ENCODE measurements at places on chromosomes 7 and 10. TPM values are rescaled to one million over a fixed set of nuclear protein-coding genes. Genes with fewer than 3 reads are reported as not detected.

The ACBD7 gene
- polyA plus RNA-seq = 5.5 TPM

The OR9A2 gene
- polyA plus RNA-seq = not detected

The HOXA10 gene
- polyA plus RNA-seq = 131 TPM

The UBN2 gene
- 26.3 TPM for polyA plus RNA-seq

The PNLIPRP2 gene
- not detected for polyA plus RNA-seq

The PGAM2 gene
- polyA plus RNA-seq = 2.2 TPM

The CFAP69 gene
- 17.3 TPM for polyA plus RNA-seq

The SFTPD gene
- polyA plus RNA-seq = 2.0 TPM

The GPR15LG gene
- 0.22 TPM for polyA plus RNA-seq

The STMP1 gene
- polyA plus RNA-seq = 79.4 TPM

The H2BK1 gene
- polyA plus RNA-seq = not detected

The NPC1L1 gene
- polyA plus RNA-seq = 2.4 TPM

The GRM3 gene
- 0.10 TPM for polyA plus RNA-seq

- no peak for DNase-seq
Observed at GRCh38 chr10:42755028-42755451, 27.6 kb upstream of the BMS1 start.

DNA sequence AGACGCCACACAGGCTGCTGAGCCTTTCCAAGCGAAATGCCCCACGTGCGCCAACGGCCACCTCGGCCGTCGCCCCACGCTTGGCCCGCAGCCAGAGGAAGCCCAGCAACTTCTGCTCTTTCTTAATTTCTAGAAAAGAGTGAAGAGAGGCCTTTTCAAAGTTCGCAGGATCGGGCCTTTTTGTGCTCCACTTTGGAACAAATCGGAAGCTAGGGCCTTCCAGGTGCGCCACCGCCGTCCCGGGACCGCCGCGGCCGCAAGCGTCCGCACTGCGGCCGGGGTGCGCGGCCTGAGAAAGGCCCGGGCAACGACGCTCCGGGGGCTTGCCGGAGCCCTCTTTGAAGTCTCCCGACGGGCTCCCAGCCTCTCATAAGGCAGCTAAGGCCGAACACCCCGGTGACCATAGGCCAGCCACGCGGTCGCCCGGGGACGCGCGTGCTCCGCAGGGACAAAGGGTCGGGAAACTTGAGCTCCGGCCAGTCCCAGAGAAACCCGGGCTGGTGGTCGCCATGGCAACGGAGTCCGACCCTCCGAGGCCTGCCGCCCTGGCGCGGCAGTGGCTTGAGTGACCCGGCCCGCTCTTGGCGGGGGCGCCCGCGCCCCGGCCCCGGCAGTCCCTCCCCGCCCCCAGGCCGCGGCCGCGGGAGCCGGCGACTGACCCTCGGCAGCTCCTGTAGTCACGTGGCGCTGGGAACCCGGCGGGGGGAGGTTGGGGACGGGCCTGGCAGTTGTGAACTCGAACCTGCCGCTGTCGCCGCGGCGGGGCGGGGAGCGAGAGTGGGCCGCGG lies at the start of gene REPIN1:
Gene REPIN1, plus strand, starts transcription at position 727 of the 788 bp plus-strand sequence. CDS start 890 bp downstream, outside the sequence.
- DNase-seq = no peak

DNA sequence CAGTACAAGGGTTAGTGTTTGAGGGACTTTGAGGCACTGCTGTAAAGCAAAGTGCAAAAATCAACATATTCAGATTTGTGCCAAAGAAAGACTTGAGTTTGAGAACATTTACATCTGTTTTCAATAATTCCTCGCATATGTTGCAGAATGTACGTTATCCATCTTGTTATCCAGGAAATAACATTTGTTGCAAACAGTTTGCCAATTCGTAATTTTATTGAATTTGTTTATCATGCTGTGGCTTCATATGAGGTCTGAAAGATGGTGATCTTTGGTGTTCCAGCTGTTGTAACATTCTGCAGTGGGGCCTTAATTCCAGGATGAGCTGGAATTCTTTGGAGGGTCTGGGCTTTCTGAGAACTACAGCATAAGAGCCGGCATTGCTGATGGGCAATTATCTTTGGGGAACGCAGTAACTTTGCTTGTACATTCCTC lies 396.2 kb downstream of the LRMDA start:
- no peak for DNase-seq

DNA sequence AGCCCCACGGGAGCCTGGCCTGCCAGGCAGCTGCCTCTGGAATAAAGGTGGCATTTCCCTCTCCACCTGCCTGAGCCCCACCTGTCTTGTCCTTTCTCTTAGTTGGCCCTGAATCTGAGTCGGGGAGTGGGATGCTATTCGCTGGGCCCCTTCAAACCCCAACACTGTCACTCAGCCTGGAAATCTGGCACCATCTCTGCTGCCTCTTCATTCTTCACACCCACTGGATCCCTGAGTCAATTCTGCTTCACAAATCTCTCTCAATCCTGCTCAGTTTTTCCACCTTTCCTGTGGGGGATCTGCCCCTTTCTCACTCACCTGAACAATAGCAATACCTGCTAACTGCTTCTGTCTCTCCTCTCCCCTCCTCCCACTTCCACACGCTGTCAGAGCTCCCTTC lies 10.6 kb downstream of the CRTAC1 start:
- no peak for DNase-seq

GRCh38 chr7:19405541-19405940 lies 260.3 kb upstream of the FERD3L start:
- no peak for DNase-seq

- DNase-seq = no peak
Observed at GRCh38 chr10:93364966-93365365, 117.2 kb downstream of the MYOF start.

DNA sequence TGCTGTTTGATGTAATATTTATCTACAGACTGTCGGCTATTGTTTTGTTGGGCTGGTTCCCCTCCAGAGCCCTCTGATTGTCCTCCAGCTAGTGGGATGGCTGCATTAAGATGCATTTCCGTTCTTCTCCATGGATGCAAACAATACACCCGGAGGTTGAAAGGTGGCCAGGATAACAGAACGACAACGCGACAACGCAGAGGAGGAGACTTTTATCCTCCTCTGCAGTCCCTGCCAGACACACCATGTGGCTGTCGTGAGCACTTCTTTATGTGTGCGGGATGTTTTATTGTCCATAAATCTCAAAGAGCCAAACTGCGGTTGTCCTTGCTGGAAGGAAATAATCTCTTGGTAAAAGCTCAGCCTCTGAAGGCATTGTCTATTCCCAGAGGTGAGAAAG lies 39.1 kb upstream of the TCERG1L start:
- DNase-seq = no peak

GRCh38 chr7:16747102-16747501 lies 6.5 kb upstream of the TSPAN13 start:
- DNase-seq = no peak

- DNase-seq = no peak
Observed at GRCh38 chr10:126263006-126263676, 125.1 kb downstream of the ADAM12 start.

DNA sequence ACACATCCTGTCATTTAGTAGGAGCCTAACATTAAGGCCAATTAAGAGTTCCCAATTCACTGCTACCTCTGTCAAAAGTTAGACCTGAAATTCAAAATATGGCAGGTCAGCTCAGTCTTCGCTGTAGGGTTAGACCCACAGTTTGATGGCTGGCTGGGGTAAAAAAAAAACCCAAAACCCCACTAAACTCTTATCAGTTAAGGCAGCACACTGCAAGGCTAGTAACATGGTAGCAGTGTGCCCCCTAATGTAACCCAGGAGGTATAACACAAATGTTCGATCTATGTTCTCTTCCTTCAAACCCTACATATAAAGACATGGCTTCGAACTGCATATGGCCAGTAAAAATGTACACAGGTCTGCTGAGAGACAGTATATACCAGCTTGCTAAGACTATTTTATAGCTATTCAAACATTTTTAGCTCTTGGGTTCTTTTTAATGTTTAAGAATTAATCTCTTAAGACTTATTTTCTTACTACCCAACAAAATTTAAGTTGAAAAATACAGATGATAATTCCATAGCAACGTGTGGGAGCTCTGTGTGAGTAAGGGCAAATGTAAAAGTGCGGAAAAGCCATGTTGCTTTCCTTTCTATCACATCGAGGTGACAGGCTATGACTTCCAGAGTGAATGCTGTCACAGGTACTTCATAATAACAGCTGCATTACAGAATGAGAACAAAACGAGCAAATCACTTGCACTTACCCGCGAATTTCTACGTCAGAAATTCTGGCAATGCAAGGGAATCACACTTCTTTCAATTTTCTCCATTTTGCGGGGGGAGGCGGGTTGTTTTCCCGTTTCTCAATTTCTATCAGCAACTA lies 168.4 kb upstream of the IMMP2L start:
- DNase-seq = no peak

DNA sequence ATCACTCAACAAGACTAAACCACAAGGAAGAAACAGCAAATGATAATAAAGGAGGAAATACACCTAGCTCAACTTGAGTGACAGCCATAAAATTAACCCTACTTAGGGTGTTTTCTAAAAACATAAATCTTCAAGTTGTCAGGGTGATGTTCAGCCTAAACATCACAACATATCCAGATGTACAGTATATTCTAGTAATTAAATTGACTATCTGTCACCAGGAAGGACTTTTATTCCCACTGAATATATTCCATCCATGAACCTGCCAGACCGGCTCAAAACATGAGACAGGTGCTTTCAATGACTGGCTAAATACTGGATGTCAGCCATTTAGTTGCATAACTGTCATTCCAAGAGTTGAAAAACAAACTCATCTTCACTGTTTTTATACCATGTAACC lies 298.1 kb upstream of the NEBL start:
- no peak for DNase-seq

DNA sequence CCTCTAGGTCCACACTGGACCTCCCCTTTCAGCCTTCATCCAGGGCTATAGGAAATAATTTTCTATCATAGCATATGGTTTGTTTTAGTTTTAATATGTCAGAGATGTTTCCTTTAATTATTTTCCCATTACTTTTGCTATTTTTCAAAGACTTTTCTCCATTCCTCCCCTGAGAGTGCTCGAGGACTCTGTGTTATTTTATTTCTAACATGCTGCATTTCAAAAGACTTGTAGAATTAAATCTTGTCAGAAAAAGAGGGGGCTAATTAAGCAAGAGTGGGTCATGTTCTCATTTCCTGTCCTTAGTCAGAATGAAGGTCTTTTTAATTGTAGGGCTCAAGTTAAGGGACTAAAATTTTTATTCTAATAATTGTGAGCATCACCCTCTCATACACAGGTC lies 71.6 kb upstream of the CTTNBP2 start:
- no peak for DNase-seq

- DNase-seq = no peak
Observed at GRCh38 chr10:34570887-34571286, 244.2 kb downstream of the PARD3 start.

DNA sequence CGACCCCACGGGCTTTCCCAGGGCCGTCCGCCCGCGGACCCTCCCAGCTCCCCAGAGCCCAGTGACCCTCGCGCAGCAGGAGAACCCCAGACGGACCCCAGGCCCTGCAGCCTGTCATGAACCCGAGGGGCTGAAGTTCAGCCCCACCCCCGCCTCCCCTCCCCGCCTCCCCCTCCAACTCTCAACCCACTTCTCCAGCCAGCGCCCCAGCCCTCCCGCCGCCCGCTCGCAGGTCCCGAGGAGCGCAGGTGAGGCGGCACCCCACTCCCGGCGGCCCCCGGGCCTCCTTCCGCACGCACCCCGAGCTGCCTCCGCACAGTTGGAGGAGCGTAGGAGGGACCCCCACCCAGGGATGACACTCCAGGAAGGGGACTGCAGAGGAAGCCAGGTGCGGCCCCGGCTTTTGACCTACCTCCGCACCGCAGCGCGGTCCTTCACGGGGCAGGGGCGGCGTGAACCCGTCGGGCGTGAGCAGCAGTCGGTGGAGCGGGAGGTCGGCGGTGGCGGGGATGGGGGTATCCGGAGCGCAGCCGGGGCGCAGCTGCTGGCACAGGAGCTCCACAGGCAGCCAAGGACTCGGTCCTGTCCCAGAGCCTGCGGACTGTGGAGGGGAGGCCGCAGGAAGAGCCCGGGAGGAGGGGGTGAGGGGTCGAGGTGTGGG lies at the start of gene TMEM176A:
Gene TMEM176A, plus strand, starts transcription at position 189 of the 661 bp plus-strand sequence. CDS start 782 bp downstream, outside the sequence.
- DNase-seq = no peak

- DNase-seq = no peak
Observed at GRCh38 chr7:156334636-156335035, 305.9 kb upstream of the RNF32 start.

- no peak for DNase-seq
Observed at GRCh38 chr7:33813331-33813730, 92.0 kb upstream of the BMPER start.

- no peak for DNase-seq
Observed at GRCh38 chr10:112217386-112218035, 33.9 kb upstream of the GPAM start.

GRCh38 chr10:116043861-116044260 lies 229.1 kb downstream of the GFRA1 start:
- DNase-seq = no peak

DNA sequence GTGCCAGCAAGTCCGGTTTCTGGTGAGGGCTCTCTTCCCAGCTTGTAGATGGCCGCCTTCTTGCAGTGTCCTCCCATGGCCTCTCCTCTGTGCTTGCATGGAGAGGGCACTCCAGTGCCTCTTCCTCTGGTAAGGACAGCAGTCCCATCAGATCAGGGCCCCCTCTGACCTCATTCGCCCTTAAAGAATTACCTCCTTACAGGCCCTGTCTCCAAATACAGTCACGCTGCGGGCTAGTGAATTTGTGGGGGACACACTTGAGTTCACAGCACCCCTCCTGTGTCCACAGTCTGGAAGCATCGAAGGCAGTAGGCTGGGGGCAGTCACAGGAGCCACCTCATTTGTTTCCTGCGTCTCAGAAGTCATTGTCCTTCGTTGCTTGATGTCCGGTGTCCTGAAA lies 54.6 kb downstream of the LHPP start:
- DNase-seq = no peak

DNA sequence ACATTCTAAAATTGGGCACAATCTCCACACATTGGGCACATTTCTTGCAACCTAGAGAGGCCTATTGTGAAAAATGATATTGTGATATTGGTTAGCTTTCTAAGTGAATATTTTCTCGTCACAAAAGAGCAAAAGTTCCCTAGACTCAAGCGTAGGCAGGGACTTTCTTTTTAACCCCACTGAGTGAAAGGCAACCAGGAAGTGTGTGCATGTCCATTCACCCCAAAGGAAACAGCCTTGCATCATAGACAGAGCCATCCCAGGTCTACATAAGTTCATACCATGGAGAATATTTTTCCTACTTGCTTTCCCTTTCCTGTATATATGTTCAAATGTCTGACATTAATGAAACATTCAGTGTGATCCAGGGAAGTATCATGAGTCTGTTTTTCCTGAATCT lies 84.2 kb upstream of the AGBL3 start:
- no peak for DNase-seq

- DNase-seq = no peak
Observed at GRCh38 chr10:17503795-17504194, 49.4 kb upstream of the ST8SIA6 start.

DNA sequence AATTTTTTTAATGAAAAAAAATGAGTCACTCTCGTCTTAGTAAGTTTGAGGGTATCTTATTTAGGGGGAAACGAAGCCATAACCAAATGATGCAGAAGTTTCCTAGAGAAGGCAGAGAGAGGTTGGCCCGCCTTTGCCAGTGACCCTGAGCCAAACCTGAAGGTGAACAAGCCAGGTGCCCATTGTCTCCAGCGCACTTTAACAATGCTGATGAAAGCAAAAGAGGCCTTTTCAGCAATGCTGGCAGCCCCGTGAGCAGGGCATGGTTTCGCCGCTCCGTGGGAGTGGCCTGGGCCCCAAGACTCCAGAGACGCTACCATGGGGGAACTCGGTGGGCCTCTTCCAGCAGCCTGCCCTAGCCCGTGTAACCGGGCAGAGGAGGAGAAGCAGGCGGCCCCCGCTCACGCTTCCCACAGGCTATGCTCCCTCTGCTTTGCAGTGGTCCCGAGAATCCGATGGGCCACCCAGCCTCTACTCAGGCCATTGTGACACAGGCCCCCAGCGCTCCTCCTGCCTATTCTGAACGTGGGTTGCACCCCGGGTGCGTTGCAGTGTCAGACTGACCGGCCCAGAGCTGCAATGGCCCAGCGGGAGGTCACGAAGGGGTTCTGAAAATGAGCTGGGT lies 14.0 kb upstream of the UNCX start:
- DNase-seq = no peak
